ENCODE measurements at places on chromosomes 1 and 21.

DNA sequence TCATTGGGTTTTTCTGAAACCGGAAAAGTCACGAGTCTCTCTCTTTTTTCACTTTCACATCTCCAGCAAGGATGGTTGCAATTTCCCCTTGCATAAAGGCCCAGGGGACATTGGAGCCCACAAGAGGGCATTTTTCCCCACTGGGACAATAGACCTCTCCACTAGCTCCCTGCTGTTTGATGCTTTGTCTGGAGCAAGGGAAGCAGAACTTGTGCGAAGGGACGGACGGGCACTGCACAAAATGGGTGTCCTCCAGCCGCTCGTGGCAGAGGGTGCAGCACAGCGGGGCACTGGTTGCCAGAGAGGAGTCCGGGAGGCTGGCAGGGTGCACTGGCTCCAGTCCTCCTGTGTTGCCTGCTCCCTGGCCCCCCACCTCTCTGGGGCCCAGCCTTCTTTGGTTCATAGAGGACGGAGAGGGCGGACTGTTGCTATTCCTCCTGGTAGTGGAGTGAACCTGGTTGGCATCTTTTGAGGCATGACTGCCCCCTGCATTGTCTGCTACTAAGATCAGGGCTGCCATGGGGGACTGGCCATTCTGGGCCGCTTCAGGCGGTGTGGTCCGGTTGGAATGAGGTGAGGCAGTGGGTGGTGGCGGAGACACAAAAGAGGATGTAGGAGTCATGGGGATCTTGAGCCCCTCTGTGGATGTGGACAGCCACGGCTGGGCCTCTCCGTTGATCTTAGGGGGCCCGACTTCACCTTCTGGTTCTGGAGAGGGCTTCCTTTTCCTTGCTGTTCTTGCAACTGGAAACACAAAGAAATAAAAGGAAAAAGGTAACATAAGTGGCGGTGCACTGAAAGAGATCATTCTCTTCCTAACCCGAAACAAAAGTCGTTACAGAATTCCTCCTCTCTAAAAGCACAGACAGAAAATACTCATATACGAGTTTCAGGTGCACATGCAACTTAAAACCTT lies 2.6 kb downstream of the IRF2BP2 start:
- DNase-seq, result no peak

GRCh38 chr1:36533897-36534296 lies 51.2 kb upstream of the CSF3R start:
- DNase-seq, result no peak

GRCh38 chr1:21307210-21307609 lies 16.9 kb upstream of the ECE1 start:
- no peak for DNase-seq

- DNase-seq, result no peak
These were observed 22.5 kb downstream of the TGFBR3 start for GRCh38 chr1:91863498-91863897.

GRCh38 chr1:68359045-68359444 lies 90.7 kb downstream of the RPE65 start:
- no peak for DNase-seq

- no peak for DNase-seq
These were observed 435.8 kb downstream of the MRPL39 start for GRCh38 chr21:25171438-25171837.
